Kidney glomerular epithelial cell (primary cell): ENCODE measurements at places on chromosomes 7 and 10.

DNA sequence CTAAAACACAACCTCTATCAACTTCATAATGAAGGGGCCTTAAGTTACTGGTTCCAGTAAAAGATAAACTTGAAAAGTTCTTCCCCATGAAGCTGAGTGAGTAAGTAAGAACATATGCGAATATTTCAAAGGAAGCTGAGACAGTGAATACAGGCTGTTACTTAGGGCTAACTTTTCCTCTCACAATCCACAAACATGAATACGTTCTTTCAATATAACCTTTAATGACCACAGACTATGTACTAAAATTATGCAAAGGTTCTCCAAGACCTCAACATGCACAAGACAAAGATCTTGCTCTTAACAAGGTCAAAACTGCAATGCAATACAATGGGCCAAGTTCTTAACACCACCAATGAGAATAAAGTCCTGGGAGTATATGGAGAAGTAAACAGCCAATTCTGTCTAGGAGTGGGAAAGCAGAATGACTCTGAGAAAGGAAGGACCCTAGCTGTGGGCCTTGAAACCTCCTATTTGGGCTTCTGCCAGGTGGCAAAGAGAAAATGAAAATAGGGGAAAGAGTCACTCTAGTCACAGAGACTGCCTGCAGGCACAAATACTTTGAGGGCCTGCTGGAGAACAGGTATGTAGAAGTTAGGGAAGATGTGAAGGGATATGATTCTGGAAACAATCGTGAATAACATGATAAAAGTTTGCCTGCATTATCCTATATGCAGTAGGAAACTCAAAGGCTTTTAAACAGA is 43.7 kb downstream of the OSBPL3 start:
- no peak for DNase-seq

DNA sequence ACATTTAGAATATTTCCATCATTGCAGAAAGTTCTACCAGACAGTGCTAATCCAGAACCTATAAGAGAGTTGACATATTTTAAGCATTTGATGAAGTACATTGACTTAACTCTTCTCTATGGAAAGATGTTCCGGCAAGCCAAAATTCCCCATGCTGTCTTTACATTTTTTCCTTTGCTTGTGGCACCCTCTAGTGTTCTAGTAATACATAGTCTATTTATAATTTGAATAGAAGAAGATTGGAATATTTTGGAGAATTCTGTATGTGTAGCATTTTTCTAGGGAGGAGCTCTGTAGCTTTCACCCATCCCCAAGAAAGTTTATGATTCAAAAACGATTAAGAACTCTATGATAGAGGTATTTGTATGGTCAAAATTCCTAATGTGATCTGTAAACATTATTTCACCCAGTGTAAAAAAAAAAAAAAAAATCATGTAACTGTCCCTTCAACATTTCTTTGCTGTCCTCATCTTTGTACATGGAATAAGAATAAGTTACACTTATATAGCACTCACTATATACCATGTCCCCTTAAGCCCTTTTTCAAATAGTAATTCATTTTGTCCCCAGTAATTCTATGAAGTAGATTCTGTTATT is 33.2 kb downstream of the NRF1 start:
- DNase-seq = peak; percentile 45

GRCh38 chr7:41869091-41869490 is 166.2 kb upstream of the INHBA start:
- no peak for DNase-seq

DNA sequence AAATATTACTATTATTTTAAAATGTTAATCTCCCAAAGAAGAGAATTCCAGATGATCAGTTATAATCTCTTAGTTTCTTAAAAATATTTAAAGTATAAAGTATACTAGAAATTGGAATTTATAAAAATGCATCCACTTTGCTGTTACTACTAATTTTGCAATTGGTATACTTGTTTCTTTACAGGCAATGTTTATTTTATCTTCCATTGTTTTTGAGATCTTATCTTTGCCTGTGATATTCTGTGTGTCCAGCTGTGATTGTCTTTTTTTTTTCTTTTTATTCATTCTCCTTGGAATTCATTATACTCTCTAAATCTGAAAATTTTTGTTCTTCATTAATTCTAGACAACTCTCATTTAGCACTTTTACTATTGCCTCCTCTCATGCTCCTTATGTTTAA is 652.6 kb downstream of the TNS3 start:
- no peak for DNase-seq

- DNase-seq = no peak
Measured at GRCh38 chr10:102800611-102801335, 36.4 kb downstream of the CYP17A1 start.

GRCh38 chr7:12322903-12323300 is 80.8 kb downstream of the VWDE start:
- no peak for DNase-seq

- DNase-seq = no peak
Measured at GRCh38 chr10:90924552-90924951, 3.7 kb upstream of the ANKRD1 start.

DNA sequence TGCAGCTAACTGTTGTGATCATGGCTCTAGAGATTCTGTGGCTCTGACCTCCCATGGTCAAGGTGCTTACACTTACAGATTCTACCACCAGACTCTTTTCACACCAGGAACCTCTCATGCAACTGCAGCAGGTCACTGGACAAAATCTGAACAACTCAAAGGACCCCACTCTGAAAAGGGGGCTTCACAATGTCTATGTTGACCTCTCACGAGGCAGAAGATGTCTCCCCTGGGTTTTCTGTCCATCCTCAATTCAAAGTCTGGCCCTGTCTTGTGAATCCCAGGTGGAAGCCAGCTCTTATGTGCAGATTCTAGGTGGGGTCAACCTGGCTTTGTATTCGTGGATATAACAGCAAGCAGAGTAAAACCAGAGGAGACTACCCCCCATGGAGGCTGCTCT is 118.6 kb upstream of the ZNF479 start:
- no peak for DNase-seq

DNA sequence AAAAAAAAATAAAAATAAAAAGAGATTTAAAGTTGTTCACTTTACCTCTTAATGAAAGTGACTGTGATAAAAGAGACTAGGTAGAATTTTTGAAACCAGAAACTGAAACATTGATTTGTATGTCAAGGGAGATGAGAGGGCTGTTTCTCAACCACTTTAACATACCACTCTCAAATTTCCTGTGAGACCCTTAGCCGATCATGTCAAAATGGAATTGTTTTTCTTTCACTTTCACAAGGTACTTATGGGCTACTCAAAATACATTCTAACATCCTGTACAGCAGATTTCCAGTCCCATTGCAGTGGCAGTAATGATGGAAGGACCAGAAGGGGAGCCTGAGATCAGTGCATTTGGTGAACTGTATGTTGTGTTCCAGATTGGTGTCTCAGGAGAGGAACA is 261.2 kb downstream of the PPP1R3A start:
- no peak for DNase-seq

- no peak for DNase-seq
Measured at GRCh38 chr7:69091521-69091920, 506.8 kb upstream of the AUTS2 start.
